ENCODE measurements at places on chromosomes 11 and 22.

GRCh38 chr22:22981670-22982571, 88.4 kb upstream of the GNAZ start:
- no peak for DNase-seq

DNA sequence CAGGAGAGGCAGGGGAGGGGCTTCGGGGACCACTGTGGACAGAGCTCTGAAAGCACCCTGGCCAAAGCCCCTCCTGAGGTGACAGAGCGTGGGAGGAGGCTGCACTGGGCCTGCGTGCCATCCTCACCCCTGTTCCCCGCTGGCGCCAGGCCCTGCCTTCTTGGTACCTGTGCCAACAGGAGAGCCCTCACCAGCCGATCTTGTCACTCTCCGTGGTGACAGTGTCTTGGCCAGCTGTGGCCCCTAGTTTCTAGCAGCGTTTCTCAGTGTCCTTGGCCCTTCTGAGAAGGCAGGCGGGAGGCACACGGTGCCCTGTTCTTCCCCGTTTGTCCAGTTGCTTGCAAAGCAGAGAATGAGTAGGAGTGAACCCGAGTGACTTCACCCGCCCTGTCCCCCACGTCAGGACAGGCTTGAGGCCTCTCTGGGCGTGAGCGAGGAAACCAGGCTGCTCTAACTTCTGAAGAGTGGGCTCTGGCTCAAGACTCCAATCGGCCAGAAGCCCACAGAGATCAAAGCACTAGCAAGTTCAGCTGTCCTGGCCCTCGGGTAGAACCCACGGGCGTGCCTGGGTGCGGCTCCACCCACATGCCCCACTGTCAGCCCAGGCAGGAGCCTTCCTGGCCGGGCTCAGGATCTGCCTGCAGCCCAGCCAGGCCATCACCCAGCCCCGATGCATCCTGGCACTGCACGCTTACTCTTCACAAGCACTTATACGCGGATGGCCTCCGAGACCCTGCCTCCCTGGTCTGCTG, 60.2 kb upstream of the EMID1 start:
- DNase-seq: no peak

DNA sequence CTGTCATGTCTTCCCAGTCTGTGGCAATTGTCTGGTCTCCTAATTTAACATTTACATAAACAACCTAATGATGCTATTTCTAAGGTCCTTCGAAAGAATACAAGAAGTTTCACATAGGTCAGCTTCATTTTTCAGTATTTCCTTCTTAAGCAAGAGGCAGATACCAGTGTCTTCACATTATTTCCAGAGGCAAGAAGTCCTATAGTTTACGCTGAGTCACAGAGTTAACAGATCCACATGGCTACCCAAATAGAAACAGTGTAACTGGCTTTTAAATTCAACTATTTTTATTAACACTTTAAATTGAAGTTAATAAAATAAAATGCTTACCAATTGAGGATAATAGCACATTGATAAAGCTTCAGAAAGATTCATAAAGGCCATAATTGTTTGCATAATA, 10.9 kb downstream of the PRRG4 start:
- DNase-seq: no peak

- no peak for DNase-seq
These were observed 725 bp downstream of the ARHGAP42 start for GRCh38 chr11:100687630-100688395.

DNA sequence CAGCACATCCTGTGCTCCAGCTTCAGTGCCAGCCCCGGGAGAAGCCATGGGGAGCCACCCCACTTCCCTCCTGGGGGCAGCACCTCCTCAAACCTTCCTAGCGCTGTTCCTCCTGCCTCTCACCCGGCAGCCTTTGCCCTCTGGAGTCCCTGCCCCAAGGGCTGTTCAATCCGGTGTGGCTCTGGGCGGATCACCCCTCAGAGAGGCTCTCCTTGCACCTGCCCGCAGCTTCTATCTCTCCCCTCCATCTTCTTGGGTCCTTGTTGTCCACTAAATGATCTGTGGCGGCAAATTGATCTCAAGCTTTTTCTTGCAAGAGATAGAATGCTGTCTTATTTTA, 18.1 kb upstream of the CDKN1C start:
- no peak for DNase-seq

GRCh38 chr22:35517769-35518530, 22.7 kb upstream of the RASD2 start:
- DNase-seq: no peak

GRCh38 chr11:73323464-73323863, 15.4 kb downstream of the ARHGEF17 start:
- no peak for DNase-seq

GRCh38 chr22:42621505-42622002, 6.9 kb upstream of the POLDIP3 start:
- DNase-seq: no peak

DNA sequence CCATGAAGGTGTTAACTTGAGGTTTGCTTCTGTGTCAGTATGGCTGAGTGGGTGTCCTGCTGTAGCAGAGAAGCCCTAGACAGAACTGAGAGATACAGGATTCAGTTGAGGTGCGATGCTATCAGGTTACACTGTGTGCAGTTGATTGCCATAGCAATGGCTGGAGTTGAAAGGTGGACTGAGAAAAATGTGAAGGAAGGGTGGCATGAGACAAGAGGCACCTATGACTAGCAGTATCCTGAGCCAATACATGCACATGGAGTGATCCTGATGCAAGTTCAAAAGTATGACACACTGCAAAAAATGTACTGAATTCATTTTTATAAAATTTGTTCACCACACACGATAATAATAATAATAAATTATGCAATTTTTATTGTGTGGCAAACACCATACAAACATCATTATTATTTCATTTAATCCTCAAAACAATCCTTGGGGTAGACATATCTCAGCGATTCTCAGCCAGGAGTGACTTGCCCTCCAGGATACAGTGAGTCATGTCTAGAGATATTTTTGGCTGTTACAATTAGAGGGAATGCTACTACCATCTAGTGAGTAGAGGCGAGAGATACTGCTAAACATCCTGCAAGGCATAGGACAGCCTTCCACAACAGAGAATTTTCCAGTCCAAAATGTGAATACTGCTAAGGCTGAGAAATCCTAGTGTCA, 3.9 kb upstream of the PIWIL4 start:
- DNase-seq: no peak
